AG04449 (cell line): ENCODE measurements at places on chromosomes 1 and 21.

DNA sequence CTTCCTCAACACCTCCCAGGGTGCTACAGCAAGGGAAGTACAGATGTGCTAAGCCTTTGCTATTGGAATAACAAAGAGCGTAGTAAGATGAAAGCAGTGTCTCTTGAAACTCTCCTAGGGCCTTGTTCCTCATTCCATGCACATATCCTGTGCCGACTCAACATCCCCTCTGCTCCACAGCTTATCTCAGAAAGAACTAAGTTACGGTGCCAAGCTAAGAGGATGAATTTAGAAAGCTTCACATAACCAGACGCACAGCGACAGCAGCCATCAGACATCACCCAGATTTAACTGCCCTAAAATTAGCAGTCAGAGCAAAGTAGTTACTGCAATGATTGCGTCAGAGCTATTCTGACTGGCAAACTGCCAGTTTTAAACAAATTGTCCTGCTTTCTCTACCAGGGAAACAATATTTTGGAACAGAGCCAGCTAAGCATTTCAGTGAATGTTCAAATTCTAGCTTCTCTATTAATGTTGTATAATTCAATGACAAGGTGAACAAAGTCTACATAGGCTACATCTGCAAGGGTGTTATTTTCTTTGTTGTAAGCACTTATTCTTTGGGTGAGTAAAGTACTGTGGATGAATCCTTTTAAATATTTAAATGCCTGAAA, 9.5 kb downstream of the SIPA1L2 start:
- no peak for DNase-seq

GRCh38 chr1:203935321-203935720, 73.9 kb downstream of the SNRPE start:
- DNase-seq = no peak

- DNase-seq = peak; percentile 2
Measured at GRCh38 chr1:48674641-48675040, 102.0 kb downstream of the BEND5 start.

- DNase-seq = peak; percentile 85
Measured at GRCh38 chr1:219324629-219325367, 151.1 kb downstream of the LYPLAL1 start.

DNA sequence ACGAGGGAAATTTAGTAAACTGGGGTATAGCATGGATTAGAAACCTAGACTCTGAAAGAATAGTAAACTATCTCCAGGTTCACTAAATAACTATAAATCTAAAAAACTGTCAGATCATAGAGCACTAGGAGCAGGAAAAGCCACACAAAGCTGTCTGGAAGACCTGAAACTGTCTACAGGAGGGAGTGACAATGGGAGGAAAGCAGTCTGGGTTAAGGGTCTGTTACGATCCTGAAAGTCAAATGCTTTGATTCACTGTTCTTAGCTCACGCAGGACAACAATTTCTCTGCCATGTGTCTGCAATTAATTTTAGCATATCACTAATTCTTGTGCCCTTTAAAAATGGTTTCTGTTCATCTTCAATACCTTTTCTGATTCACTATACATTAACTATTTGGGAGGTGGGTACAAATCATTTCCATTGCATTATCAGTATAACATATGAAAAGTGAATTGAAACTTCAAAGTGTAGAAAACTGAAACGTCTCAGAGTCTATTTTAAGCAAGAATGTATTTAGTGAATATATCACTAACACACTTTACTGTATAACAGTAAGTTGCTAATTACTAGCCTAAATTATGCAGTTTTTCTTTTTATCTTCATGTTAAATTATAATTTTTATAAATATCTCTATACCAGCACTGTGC, 18.4 kb downstream of the CEP170 start:
- no peak for DNase-seq

- no peak for DNase-seq
Measured at GRCh38 chr1:37995751-37996345, 6.0 kb upstream of the SF3A3 start.

DNA sequence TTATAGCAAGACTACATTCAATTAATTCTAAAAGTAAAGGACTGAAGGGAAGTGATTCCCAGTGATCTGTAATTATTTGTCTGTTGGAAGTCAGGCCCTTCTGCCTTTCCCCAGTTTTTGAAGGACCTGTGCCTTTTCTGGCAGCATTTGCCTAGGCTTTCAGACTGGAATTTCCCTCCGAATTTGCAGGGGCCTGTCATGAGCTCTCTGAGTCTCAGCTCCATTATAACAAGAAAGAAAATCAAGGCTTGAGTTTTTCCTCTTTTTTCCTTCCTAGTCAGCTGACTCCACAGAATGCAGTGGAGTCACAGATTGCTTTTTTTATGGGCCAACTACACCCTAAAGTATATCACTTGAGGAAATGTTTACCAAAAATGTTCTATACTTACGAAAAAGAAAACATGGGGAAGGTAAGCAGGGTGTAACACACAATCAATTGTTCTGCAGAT, 1.1 kb downstream of the NR5A2 start:
- no peak for DNase-seq

DNA sequence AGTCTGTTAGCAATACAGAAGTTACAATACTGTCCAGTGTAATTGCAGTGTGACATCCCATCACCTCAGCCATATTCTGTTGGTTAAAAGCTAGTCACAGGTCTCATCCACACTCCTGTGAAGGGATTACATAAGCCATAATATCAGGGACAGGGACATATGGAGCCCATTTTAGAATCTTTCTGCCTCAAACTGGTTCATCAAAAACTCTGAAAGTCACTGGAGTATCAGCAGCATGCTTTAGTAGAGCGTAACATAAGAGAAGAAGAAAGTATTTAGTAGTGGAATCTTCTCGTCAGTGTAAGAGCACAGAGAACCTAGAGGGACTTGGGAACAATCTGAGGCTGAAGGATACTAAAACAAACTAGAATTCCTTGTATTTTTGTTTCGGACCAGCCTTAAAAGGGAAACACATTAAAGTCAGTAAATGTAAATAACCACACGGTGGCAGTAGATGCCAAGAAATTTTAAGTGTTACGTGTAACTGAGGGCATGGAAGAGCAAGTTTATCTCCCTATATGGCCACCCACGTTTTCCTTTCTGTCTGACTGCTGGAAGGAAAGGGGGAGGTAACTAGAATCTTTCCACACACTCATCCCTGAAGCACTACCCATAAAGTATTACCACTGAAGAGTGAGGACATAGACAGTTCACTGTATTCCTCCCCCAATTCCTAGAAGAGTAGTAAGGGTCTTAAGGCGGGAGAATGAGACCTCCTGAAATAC, 41.6 kb upstream of the AGL start:
- DNase-seq = peak; percentile 86

- no peak for DNase-seq
Measured at GRCh38 chr1:20660363-20660762, 806 bp downstream of the DDOST start.

DNA sequence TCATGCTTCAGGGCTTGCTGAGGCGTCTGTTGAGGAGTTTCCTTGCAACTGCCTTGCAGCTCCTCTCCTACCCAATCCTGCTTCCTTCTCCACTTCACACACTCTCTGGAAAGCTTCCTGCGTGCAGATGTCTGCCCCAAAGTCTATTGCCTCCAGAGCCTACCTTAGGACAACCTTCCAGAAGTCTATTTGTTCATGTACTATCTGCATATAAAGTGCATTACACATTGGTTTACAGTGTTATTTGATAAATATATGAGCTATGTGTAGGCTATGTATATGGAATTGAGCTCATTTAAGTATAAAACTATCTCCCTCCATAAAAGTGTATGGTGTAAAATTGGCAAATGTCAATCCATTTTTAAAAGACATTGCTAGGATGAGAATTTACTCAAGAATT, 9.8 kb downstream of the PTGFR start:
- DNase-seq = no peak

GRCh38 chr1:32339363-32339978, 3.4 kb upstream of the MARCKSL1 start:
- DNase-seq = peak; percentile 10

DNA sequence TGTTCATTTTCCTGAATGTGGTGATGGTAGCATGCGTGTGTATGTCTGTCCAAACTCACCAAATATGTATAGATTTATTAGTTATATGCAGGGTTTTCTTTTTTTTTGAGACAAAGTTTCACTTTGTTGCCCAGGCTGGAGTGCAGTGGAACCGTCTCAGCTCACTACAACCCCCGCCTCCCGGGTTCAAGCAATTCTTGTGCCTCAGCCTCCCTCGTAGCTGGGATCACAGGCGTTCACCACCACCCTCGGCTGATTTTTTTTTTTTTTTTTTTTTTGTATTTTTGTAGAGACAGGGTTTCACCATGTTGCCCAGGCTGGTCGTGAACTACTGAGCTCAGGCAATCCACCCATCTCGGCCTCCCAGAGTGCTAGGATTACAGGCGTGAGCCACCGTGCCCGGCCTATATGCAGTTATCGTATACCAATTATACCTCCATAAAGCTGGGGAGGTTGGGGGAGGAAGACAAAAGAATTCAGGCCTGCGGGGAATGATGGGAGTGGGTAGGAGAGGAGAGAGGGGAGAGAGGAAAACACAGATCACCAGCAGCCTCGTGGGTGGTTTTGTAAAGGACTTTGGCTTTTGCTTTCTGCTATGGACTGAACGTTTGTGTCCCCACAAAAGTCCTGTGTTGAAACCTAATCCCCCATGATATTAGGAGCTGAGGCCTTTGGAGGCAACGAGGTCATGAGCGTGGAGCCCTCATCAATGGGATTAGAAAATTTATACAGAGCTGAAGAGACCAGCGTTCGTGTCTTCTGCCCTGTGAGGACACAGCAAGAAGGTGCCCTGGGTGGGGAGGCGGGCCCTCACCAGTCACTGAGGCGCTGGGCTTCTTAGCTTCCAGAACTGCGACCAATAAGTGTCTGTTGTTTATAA, 4.4 kb upstream of the HNRNPU start:
- DNase-seq = no peak

DNA sequence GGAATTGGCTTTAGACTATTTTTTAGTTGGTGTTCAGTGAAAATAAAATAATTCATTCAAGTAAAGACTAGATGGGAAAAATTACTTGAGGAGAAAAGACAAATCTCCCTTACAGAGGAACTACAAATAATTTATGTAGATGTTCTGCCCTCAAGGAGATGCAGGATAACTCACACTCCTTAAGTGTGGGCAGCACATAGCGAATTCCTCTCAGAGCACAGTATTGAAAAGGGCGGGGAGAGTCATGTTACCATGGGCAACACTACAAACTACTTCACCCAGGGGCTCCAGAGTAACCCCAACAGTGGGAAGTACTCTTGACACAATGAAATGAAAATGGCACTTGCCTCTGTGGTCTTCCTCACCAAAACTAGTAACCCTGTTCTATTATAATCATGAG, 20.6 kb upstream of the LAMC2 start:
- no peak for DNase-seq

DNA sequence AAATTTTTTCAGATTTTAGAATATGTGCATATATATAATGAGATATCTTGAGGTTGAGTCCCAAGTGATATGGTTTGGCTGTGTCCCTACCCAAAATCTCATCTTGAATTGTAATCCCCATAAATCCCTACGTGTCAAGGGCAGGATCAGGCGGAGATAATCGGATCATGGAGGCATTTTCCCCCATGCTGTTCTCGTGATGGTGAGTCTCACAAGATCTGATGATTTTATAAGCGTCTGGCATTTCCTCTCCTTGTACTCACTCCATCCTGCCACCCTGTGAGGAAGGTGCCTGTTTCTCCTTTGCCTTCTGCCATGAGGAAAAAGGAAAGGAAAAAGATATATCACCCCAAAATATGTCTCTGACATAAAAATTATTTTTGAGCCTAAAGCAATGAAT, 64.6 kb downstream of the TOR3A start:
- DNase-seq = no peak

GRCh38 chr1:217889401-217889800, 258.3 kb downstream of the SPATA17 start:
- no peak for DNase-seq

GRCh38 chr1:231357831-231358354, 19.8 kb downstream of the SPRTN start:
- peak; percentile 37 for DNase-seq

DNA sequence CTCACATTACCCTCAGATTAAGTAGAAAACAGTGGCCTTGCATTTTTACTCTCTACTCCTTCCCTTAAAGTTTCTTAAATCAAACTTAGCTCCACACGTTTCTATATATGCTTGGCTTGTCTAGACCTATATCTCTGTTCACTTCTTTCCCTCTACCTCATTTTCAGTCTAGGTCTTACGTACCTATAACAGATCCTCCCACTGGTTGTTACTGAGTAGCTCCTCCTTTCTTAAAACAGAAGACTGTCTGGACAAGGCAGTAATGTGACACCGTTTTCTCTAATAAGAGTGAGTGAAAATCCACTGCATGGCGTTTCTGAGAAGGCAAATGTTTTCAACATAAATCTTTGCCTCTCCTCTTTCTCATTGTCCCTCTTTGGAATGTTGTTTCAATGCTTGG, 211.7 kb upstream of the POGK start:
- no peak for DNase-seq

- DNase-seq = peak; percentile 55
Measured at GRCh38 chr1:32266921-32267591, 16.0 kb downstream of the LCK start.

DNA sequence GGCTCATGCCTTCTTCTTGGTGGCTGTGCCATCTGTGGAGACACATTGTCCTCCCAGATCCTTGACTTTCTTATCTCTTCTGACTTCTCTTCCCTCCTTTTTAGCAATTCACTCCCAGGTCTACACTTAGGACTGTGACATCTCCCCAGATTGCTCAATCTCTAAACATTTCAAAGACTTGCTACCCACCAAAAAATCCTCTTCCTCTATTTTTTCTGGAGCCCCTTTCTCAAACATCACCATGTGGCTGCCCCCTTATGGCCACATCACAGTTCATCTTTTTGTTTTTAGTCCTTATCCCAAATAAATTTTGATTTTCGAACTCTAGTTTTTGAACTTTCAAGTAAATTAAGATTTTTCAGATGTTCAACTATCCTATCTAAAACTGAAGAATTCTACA, 148.6 kb upstream of the HOOK1 start:
- no peak for DNase-seq

DNA sequence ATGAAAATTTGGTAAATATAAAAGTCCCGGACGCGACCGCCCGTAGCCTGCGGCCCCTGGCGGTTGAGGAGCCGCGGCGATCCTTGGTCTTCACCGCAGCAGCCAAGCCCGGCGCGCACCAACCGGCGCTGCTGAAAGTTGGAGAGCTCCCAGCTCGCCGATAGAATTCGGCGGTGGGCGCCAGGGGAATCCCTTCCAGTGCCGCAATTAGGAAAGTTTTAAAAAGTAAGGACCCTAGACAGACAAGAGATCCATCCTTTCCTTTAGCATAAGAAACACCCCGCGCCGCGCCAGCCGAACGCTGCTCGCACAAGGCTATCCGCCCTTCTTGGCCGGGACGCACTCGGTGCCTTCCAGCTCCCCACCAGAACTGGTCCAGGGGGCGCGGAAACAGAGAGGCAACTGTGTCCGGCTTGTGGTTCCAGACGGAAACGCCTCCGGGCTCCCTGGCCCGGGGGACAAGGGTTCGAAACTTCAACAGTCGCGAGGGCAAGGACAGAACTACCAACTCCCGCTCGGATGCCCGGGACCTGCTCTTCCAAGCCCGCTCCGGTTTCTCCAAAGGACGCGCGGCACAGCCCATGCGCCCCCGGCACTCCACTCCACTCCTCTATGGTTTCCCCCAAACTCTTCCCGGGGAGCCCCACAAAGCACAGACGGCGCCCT, 1.7 kb downstream of the FAM78B start:
- DNase-seq = no peak
